AG04450 (cell line): ENCODE measurements at places on chromosomes 7 and 10.

DNA sequence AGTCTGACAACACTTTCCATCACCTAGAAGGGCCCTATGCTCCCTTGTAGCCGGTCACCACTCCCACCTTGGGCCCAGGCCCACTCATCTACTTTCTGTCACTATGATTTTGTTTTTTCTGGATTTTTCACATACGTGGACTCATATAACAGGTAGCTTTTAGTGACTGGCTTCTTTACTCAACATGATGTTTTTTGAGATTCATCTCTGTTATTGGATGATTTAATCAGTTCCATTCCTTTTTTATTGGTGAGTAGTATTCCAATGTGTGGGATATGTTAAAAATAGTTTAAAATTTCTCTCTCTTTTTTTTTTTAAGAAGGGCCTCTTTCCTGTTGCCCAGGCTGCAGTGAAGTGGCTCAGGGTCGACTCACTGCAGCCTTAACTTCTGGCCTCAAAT, 9.3 kb downstream of the PALD1 start:
- no peak for DNase-seq

GRCh38 chr10:25036381-25036780, 20.0 kb downstream of the THNSL1 start:
- no peak for DNase-seq

DNA sequence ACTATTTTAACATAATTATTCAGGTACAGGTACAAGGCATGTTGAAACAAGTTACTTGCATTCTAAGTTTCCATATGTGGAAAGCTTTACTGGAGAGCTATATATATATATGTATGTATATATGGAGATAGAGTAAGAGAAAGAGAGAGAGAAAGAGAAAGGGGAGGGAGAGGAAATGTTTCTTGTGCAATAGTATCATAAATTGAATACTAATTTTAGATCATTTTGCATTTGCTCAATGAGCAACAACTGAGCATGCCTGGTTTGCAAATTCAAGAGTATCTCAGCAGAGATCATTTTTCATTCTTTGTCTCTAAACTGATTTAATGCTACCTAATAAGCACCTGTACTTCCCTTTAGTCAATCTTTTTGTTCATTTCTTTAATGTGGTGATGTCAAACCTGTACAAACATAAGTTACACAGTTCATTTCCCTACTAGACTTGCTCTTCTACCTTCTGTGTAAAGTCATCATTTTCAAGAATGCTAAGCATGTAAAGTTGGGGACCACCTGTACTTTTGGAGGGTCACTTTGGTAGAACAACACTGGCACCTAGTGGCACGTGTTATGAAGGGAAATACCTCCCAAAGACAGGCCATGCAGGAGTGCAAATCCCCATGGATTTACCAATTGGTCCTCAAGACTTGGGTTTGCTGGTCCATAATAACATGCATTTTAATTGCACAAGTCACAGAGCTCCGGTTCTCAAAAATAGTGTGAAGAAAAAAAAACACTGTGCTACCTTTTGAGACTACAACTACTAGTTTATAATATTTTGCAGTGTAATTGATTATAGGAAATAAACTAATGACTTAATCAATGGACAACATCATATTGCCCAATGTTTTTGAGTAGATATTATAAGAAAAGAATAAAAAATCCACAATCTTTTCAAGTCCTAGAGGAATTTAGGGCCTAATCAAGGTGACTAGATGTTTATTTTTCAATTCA, 431.2 kb upstream of the IGFBP3 start:
- peak; percentile 32 for DNase-seq

GRCh38 chr7:131919920-131920709, 363.7 kb upstream of the PODXL start:
- DNase-seq = no peak

- DNase-seq = peak; percentile 88
Measured at GRCh38 chr10:95229724-95230627, 35.9 kb downstream of the ACSM6 start.

GRCh38 chr10:47317251-47317650, 5.0 kb upstream of the GDF2 start:
- no peak for DNase-seq

GRCh38 chr10:1364151-1364910, 308.1 kb downstream of the WDR37 start:
- DNase-seq = no peak

GRCh38 chr7:150538259-150538658, 23.6 kb downstream of the GIMAP7 start:
- no peak for DNase-seq

DNA sequence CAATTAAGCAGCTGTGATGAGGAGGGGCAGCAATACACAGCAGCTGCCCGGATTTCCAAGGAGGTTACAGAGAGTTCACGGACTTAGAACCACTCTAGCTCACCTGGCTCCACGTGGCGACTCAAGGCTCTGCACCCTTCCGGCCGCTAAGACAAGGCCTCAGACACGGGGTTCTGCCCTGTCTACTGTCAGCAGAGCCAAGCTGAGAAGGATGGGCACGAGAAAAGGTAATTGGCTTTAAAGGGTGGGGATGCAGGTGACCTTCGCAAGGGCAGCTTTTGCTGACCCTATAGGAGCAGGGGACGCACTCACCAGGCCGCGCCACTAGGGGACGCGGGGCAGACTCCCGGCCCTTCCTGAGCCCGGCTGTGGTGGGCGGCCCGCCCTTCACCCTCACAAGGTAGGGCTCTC, 152.4 kb downstream of the KIF20B start:
- DNase-seq = no peak

- no peak for DNase-seq
Measured at GRCh38 chr7:20352573-20353306, 22.0 kb downstream of the ITGB8 start.

GRCh38 chr10:84097787-84098353, 41.4 kb upstream of the GHITM start:
- no peak for DNase-seq

- DNase-seq = no peak
Measured at GRCh38 chr10:75720157-75720556, 288.7 kb downstream of the LRMDA start.

DNA sequence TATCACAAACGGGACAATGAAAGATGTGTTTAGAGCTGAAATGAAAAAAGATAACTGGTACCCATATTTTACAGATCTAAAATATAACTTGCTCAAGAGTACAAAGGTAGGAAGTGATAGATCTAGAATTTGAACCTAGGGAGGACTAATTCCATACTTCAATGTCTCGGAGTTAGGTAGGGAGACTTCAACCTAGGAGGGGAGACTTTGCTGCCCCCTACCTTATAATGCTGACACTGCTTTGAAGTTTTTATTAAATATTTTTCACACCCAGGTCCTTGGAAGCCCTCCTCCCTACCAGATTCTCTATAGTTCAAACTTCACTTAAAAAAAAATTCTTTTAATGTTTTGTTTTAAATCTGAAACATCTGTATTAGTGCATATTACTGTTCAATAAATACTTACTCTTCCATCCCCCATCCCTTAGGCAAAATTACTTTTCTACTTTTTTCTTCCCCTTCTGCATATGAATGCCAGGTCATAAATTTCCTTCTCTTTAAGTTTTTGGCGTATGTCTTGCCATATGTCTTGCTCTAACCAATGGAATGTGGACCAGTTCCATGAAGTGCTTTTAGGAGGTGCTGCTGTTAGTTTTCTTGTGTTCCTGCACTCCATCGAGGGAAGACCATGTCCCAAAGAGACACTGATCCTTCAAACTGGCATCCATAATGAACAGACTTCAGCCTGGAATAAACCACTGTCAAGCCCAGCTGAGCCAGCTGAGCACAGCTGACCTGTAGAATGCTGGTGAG, 57.8 kb downstream of the MICU1 start:
- DNase-seq = no peak

DNA sequence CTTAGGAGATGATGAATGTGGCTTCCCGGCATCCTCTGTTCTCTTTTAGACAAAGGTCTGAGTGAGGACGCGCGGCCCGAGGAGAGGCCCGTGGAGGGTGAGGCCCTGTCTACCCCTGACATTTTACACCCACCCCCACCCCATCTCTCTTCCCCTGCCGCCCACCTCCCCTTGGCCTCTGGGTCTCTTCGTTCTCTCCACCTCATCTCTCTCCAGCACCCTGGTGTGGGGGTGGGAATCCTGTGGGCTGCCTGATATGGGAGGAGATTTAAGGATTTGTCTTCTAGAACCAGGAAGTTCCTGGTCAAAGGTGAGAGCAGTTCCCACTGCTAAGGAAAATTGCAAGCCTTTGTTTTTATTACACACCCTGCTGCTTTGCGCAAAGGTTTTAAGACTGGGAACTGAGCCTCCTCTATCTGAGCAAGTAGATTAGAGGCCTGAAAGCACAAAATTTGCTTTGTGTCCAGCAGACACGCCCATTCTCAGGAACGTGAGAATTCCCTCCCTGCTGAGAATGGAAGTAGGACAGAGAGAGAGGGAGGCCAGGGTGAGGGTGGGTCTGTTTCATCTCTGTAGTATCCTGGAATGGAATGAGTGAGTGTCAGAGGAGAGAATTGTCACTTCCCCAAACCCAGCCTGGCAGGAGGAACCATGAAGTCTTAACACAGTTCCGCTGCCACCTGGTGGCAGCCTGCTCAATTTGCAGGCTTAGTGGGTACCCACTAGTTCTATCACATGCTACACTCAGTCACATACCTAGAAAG, 91.2 kb downstream of the GTF2IRD1 start:
- DNase-seq = peak; percentile 18

GRCh38 chr7:91915401-91916050, 25.1 kb upstream of the AKAP9 start:
- no peak for DNase-seq

- no peak for DNase-seq
Measured at GRCh38 chr10:102585026-102585425, 59.3 kb upstream of the TRIM8 start.

GRCh38 chr7:1369916-1370657, 89.2 kb downstream of the MICALL2 start:
- DNase-seq = no peak

DNA sequence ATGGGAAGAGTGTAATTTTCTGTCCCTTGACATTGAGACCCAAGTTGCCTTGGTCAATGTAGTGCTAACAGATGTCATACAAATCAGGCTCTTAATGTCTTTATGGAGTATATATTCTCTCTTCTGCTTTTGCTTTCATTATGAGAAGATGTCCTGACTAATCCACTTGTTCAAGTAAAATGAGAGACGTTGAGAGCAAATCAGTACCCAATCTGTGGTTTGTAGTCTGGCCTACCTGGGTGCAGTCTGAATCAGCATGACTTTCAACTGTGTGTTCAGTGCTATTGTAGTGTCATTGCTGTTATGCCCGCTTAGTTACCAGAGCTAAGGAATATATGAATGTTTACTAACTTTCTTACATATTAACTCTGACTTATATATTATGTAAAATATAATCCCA, 612.4 kb downstream of the ANKRD7 start:
- DNase-seq = no peak

DNA sequence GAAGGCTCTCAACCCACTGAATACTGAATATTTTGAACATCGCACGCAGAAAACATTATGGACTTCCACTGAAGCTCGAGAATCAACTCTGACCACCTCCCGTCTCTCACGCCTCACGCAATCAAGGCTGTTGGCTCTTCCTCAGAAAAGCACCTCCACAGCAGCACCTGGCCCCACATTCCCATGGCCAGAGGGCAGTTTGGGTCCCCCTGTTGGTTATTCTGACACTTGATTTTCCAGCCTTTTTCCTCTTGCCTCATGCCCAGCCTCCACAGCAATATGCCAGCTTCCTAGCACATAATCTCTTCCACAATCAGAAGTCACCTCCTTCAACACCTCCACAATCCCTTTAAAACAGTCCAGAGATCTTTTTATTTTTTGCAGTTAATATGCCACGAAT, 55.9 kb downstream of the SVOPL start:
- no peak for DNase-seq

GRCh38 chr10:17037910-17038309, 91.7 kb downstream of the CUBN start:
- DNase-seq = no peak

DNA sequence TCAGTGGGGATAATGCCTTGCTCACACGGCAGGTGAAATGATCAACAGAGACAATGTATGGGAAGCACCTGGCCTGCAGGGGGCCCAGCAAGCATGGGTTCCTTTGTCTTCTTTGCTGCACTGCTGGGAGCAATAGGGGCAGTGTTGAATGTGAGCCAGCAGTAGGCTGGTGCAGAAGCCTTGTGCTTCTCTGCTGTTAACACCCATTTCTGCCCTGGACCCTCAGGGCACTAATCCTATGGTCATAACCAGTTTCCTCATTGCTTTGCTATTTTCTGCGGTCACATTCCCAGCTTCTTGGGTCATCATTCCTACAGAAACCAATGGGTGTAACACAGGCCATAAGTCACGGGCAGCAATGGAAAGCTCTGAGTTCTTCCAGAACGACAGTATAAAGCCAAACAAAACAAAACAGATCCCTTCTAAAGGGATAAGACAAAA, 10.9 kb upstream of the LGI1 start:
- DNase-seq = peak; percentile 65

GRCh38 chr10:75827587-75828021, 396.2 kb downstream of the LRMDA start:
- DNase-seq = no peak

- DNase-seq = no peak
Measured at GRCh38 chr10:86100581-86101061, 266.0 kb downstream of the GRID1 start.

DNA sequence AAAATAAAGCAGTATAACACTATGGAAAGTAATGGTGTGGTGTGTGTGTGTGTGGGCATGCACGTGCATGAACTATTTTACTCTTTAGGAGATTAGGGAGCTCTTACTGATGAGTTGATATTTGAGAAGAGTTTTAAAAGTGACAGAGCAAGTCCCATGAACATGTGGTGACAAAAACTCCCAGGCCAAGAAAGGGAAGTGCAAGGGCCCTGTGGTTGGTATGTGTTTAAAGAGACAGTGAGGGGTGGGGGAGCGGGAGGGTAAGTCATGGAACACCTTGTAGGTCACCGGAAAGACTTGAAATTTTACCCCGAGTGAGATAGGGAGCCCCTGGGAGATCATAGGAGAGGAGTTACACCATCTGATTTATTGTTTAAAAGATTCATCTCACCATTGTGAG, 63.3 kb downstream of the AKR1B1 start:
- no peak for DNase-seq

DNA sequence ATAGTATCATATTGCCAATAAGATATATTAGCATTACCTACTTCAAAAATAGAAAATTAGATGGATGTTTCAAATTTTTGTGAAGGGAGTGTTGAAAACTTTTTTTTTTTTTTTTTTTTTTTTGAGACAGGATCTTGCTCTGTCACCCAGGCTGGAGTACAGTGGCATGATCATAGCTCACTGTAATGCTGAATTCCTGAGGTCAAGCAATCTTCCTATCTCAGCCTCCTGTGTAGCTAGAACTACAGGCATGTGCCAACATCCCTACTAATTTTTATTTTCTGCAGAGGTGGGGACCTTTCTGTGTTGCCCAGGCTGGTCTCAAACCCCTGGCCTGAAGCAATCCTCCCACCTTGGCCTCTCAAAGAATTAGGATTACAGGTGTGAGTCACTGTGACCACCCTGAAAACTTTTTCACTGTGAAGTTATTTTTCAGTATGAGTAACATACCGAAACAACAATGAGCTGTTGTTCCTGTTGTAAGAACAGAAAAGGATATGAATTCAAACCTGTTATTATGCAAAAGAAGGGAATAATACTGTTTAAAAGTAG, 266.9 kb downstream of the NEBL start:
- DNase-seq = no peak

GRCh38 chr7:106740806-106741205, 79.8 kb upstream of the CCDC71L start:
- DNase-seq = no peak

GRCh38 chr7:6530626-6531491, 20.4 kb downstream of the GRID2IP start:
- no peak for DNase-seq
